Stomach (tissue), 19 donors: ENCODE measurements at places on chromosomes 2 and 18. TPM values are rescaled to one million over a fixed set of nuclear protein-coding genes. Genes with fewer than 3 reads are reported as not detected.

The NCKAP5 gene
- 1.1 TPM for polyA plus RNA-seq

The IL18R1 gene
- polyA plus RNA-seq = 1.5 TPM

- H3K4me3 ChIP-seq = no peak overlapping the region
- no peaks in the 10 kb centered on the region for H3K27me3 ChIP-seq
- no peaks in the 10 kb centered on the region for H3K36me3 ChIP-seq
- DNase-seq = no peak
Observed at GRCh38 chr2:164115806-164116205, 380.0 kb upstream of the FIGN start.

- H3K27me3 ChIP-seq = no peaks in the 10 kb centered on the region
- no peaks in the 10 kb centered on the region for H3K4me1 ChIP-seq
Observed at GRCh38 chr2:19942199-19942598, 40.4 kb upstream of the TTC32 start.

DNA sequence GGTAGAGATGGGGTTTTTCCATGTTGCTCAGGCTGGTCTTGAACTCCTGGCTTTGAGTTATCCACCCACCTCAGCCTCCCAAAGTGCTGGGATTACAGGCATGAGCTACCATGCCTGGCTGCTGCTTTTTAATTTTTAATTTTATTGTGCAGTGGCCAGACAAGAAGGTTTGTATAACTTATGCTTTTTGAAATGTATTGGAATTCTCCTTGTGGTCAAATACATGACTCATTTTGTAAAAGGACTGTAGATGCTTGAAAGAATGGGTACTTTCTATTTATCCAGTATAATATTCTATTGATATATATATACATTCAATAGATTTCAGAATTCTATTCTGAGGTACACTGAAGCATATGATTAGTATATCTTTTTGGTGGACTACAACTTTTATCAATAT lies 82.6 kb upstream of the ST3GAL5 start:
- no peak for DNase-seq
- no peaks in the 10 kb centered on the region for H3K27me3 ChIP-seq
- H3K4me1 ChIP-seq = peaks cover 9% of the 10 kb centered on the region
- H3K36me3 ChIP-seq = no peaks in the 10 kb centered on the region
- H3K4me3 ChIP-seq = no peak overlapping the region
- H3K27ac ChIP-seq = no peak overlapping the region

GRCh38 chr2:132733094-132733493 lies 63.1 kb upstream of the LYPD1 start:
- no peak overlapping the region for H3K27ac ChIP-seq
- H3K4me3 ChIP-seq = no peak overlapping the region
- no peaks in the 10 kb centered on the region for H3K4me1 ChIP-seq
- no peaks in the 10 kb centered on the region for H3K27me3 ChIP-seq
- H3K36me3 ChIP-seq = no peaks in the 10 kb centered on the region
- DNase-seq = no peak

GRCh38 chr2:42169874-42170521 lies 845 bp downstream of the EML4 start:
- peak; percentile 47 for DNase-seq
- no peaks in the 10 kb centered on the region for H3K36me3 ChIP-seq
- peak overlapping the region; percentile 64 for H3K4me3 ChIP-seq
- H3K27ac ChIP-seq = peak overlapping the region; percentile 89
- H3K4me1 ChIP-seq = peaks cover 19% of the 10 kb centered on the region

DNA sequence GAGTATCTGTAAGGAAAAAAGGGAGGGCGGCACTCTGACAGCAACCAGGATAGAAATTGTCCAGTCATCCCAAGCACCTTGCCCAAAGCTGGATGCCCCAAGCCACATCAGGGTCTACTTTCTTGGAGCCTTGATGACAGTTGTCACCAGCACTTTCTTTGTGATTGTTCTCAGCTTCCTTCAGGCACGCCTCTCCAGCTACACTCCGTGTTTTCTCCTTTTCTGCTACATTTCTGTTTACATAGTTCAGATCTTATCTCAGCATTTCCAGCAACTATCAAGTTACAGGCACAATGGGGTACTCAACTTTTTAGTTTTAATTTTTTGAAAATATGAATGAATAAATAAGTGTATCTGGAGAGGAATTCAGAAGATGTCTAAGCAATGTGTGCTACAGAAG lies 115.3 kb upstream of the CELF4 start:
- no peaks in the 10 kb centered on the region for H3K36me3 ChIP-seq
- no peaks in the 10 kb centered on the region for H3K4me1 ChIP-seq
- H3K27me3 ChIP-seq = no peaks in the 10 kb centered on the region
- no peak for DNase-seq
- H3K27ac ChIP-seq = no peak overlapping the region

DNA sequence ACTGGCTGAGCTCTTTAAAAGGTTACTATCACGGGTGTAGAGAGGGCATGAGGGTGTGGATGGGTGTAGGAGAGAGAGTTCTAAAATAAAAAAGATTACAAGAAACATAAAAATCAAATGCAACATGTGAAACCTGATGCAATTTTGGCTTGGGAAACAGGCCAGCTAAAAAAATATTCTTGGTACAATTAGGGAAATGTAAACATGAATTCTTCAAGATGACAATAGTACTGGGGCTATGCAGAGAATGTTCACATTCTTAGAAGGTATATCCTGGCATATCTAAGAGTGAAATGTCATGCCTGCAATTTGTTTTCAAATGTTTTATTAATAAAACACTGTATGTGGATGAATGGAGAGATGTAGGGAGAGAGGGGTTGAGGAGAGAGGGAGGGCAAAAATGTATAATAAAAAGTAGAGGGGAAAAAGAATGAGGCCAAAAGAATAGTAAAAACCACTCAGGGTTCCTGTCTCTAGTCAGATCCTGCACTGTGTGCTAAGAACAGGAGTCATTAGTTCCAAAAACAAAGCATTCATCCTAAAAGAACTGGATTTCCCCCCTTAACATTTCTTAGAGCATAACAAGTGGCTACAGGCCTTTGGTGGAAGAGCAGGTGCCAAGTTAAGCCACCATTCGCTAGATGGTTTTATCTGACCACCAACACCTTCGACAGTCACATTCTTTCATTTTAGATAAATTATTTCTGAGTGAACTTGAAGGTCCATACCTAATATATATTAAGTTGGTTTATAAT lies 77.3 kb downstream of the LPIN2 start:
- DNase-seq = no peak
- no peak overlapping the region for H3K4me3 ChIP-seq
- peaks cover 11% of the 10 kb centered on the region for H3K4me1 ChIP-seq
- H3K27ac ChIP-seq = no peak overlapping the region

- no peak for DNase-seq
- H3K36me3 ChIP-seq = no peaks in the 10 kb centered on the region
- no peaks in the 10 kb centered on the region for H3K4me1 ChIP-seq
Observed at GRCh38 chr18:68417826-68418225, 297.1 kb downstream of the TMX3 start.

GRCh38 chr2:231321556-231322334 lies 73.8 kb upstream of the B3GNT7 start:
- H3K4me3 ChIP-seq = no peak overlapping the region
- peak; percentile 36 for DNase-seq
- peak overlapping the region; percentile 3 for H3K27ac ChIP-seq
- H3K27me3 ChIP-seq = no peaks in the 10 kb centered on the region

DNA sequence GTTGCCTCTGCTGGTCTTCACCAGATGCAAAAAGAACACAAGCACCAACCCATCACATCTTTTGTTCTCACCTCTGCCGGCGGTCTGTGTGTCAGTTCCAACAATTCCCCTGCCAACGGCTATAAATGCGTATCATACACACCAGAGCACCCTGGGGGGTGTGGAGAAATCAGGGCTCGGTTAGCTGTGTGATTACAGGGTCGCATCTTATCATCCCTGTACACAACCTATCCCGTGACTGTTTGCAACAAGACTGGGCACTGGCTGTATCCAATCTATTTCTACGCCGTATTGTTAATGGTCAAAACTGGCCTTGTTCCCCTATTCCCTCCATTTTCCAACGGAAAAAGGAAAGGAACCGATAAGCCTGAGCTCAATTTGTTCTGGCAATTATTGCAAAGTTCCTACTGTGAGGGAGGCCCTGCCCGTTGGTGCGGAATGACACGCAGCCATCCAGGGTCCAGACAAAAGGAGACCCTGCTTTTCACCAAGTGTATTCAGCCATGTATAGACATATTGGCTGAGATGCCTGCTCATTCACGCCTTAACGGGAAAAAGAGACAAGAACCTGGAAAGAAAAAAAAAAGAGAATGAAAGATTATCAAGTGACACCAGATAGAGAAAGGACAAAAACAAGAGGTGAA lies 136.9 kb downstream of the CDH20 start:
- H3K4me3 ChIP-seq = no peak overlapping the region
- H3K27me3 ChIP-seq = no peaks in the 10 kb centered on the region
- H3K36me3 ChIP-seq = no peaks in the 10 kb centered on the region
- no peaks in the 10 kb centered on the region for H3K4me1 ChIP-seq

GRCh38 chr2:49131801-49132200 lies 22.5 kb downstream of the FSHR start:
- no peaks in the 10 kb centered on the region for H3K27me3 ChIP-seq
- H3K4me1 ChIP-seq = no peaks in the 10 kb centered on the region
- no peak overlapping the region for H3K4me3 ChIP-seq
- DNase-seq = no peak
